Activated CD8-positive, alpha-beta T cell treated with anti-CD3 and anti-CD28 coated beads, Interleukin-2, amount 10 ng/mL, durations not matched to agents 7 days and 5 days (primary cell): ENCODE measurements at places on chromosomes 3 and 15.

DNA sequence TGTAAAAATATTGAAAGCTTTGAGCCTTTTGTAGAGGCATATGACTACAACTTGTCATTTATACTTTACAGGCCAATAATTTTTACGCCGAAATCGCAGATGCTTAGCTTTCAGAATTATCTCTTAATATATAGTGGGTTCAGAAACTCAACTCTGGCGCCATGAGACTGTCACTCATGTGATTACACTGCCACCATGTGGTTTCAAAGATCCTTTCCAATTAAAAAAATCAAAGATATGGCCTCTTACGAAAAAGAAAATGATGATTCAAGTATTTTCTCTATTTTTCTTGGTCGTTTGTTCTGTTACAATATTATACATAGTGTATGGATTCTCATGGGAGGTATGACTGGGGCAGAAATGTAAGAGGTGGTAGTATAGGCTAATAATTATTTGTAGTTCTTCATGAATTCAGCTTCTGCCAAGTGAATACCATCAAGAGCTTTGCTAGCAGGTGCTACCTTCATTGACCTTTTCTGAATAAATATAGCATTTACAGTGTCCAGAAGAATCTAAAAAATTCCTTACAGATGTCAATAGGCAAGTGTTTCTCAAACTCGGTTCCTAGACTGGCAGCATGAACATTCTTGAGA is 751.7 kb upstream of the GOLIM4 start:
- H3K4me3 ChIP-seq, result no peak overlapping the region
- H3K27ac ChIP-seq, result no peak overlapping the region
- no peaks in the 10 kb centered on the region for H3K36me3 ChIP-seq

DNA sequence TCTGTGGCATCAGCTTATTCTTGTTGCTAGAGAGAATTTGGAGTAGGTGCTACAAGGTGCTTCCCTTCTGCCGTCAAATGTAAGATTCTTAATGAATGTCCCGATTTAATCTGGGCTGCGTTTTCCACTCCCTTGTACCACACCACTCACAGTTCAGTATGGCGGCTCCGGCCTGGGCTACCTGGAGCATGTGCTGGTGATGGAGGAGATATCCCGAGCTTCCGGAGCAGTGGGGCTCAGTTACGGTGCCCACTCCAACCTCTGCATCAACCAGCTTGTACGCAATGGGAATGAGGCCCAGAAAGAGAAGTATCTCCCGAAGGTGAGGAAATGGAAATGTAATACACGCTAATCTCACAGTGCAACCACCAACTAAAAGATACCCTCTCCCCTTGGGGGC is 4.9 kb downstream of the IVD start:
- H3K4me3 ChIP-seq, result no peak overlapping the region
- no peaks in the 10 kb centered on the region for H3K27me3 ChIP-seq
- peaks cover 32% of the 10 kb centered on the region for H3K4me1 ChIP-seq
- peaks cover 65% of the 10 kb centered on the region for H3K36me3 ChIP-seq

- H3K36me3 ChIP-seq, result no peaks in the 10 kb centered on the region
- no peak overlapping the region for H3K27ac ChIP-seq
- no peaks in the 10 kb centered on the region for H3K27me3 ChIP-seq
- no peaks in the 10 kb centered on the region for H3K4me1 ChIP-seq
- DNase-seq, result no peak
These were observed 25.6 kb downstream of the MITF start for GRCh38 chr3:69764861-69765260.

GRCh38 chr3:45034612-45035252 is 8.6 kb downstream of the CLEC3B start:
- peak overlapping the region; percentile 87 for H3K27ac ChIP-seq
- H3K4me1 ChIP-seq, result peaks cover 34% of the 10 kb centered on the region
- peak; percentile 71 for DNase-seq

DNA sequence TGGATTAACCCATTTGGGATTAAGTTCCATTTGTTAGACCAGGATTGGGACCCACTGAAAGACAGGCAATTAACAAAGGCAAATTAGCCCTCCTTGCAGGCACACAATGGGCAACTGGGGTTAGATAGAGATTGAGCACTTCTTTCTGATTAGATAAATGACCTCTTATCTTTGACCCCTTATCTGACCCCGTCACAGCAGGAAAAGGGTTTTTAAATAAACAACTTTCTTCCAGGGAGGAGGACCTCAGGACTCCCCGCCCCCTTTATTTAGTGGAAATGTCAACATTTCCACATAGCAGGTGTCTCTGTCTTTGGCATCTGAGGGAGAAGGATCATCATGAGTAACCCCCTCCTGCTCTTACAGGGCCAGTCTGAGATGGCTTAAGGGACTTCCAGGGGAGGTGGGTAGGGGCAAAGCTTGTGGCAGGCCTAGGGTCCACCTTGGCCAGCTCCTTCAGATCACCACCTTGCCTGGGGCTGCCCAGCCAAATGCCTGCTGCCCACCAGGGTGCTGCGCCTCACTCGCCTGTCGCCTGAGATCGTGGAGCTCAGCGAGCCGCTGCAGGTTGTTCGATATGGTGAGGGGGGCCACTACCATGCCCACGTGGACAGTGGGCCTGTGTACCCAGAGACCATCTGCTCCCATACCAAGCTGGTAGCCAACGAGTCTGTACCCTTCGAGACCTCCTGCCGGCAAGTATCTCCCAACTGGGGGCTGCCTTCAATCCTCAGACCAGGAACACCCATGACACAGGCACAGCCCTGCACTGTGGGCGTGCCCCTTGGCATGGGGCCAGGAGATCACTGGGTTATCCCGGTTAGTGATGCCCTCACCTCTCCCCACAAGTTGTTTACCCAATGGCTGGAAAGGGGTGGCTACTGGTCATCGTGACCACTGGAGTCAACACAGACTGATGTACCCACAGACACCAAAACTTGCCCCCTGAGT is 2.6 kb upstream of the WDR6 start:
- H3K36me3 ChIP-seq, result peaks cover 14% of the 10 kb centered on the region
- no peak overlapping the region for H3K4me3 ChIP-seq
- DNase-seq, result no peak
- peaks cover 28% of the 10 kb centered on the region for H3K4me1 ChIP-seq
- H3K27ac ChIP-seq, result no peak overlapping the region
- no peaks in the 10 kb centered on the region for H3K27me3 ChIP-seq

DNA sequence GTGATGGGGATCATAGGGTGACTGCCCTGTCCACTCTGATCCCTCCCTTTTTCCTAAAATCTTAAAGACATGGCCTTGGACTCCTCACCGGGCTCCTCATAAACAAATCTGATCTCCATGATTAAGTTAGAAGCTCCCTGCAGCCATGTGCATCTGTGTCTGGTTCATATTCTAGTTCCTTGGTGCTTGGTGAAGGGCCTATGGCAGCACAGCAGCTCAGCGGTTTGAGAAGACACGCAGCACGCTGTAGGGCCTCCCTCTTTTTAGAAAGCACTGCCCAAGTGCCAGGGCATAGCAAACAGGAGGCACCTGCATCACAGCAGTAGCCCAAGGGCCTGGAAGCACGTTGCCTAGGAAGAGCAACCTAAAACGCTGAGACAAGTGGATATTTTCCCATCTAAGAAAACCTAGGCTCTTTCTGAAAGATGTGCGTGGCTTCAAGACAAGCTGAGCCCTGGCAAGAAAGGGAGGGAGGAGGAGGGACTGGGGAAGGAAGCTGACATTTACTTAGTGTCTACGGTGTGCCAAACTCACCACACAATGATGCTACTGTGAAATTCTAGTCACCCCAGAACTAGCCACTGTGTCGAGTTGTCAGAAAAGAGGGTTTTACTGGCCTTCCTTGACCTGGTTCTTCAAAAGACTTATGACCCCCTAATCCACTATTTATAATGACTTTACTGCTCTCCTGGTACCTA is 14.9 kb upstream of the ULK3 start:
- DNase-seq, result peak; percentile 41
- no peaks in the 10 kb centered on the region for H3K27me3 ChIP-seq
- peaks cover 42% of the 10 kb centered on the region for H3K4me1 ChIP-seq
- peaks cover 28% of the 10 kb centered on the region for H3K36me3 ChIP-seq
- H3K4me3 ChIP-seq, result peak overlapping the region; percentile 8

- no peaks in the 10 kb centered on the region for H3K36me3 ChIP-seq
- no peak overlapping the region for H3K27ac ChIP-seq
- no peak overlapping the region for H3K4me3 ChIP-seq
- H3K4me1 ChIP-seq, result no peaks in the 10 kb centered on the region
- H3K27me3 ChIP-seq, result no peaks in the 10 kb centered on the region
These were observed 35.6 kb upstream of the PYDC2 start for GRCh38 chr3:191425322-191425734.

- H3K27me3 ChIP-seq, result no peaks in the 10 kb centered on the region
- peak; percentile 46 for DNase-seq
- H3K36me3 ChIP-seq, result peaks cover 17% of the 10 kb centered on the region
- peaks cover 27% of the 10 kb centered on the region for H3K4me1 ChIP-seq
These were observed 363.5 kb downstream of the FOXP1 start for GRCh38 chr3:71219744-71220638.

DNA sequence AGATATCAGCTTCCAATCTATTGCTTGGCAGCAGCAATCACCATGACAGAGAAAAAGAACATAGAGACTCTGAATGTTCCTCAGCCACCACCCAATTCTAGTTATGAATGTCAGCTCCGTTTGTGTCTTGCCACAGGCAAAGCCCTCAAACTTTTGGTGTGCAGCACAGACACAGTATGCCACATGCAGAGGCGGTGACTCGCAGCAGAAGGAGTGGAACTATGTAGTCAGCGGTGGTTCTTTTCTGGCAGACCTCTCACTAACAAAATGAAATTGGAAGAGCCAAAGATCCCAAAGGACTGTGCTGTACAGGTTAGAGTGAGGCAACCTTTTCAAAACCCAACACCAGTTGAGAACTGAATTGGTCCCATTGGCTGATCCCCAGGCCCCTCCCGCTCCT is 220.9 kb downstream of the SLC9A9 start:
- DNase-seq, result no peak
- H3K27me3 ChIP-seq, result no peaks in the 10 kb centered on the region
- no peak overlapping the region for H3K27ac ChIP-seq
- no peaks in the 10 kb centered on the region for H3K4me1 ChIP-seq

GRCh38 chr3:126105691-126106187 is 21.8 kb upstream of the SLC41A3 start:
- no peaks in the 10 kb centered on the region for H3K4me1 ChIP-seq
- no peak overlapping the region for H3K4me3 ChIP-seq

- peaks cover 93% of the 10 kb centered on the region for H3K36me3 ChIP-seq
- peaks cover 13% of the 10 kb centered on the region for H3K4me1 ChIP-seq
- H3K27ac ChIP-seq, result no peak overlapping the region
- no peak for DNase-seq
These were observed 17.9 kb upstream of the MTHFS start for GRCh38 chr15:79914728-79915127.

DNA sequence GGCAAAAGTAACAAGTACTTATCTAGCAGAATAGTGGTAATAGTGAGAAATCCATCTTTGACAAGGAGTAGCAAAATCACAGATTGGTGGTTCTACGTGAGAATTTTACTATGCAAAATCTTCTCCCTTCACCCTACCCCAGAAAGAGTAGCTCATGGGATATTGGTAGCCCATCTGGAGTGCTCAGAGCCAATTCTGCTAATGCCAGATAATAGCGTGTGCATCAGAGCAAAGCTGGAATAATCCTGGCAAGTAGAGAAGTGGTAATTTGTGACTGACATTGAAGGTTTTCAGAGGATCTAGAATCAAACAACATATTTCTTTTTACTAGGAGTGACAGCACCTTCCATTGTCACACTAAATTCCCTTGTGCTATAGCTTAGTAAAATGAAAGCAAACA is 192.9 kb downstream of the ZBBX start:
- H3K27ac ChIP-seq, result no peak overlapping the region
- no peaks in the 10 kb centered on the region for H3K36me3 ChIP-seq
- no peaks in the 10 kb centered on the region for H3K4me1 ChIP-seq
- H3K27me3 ChIP-seq, result no peaks in the 10 kb centered on the region
- no peak overlapping the region for H3K4me3 ChIP-seq

DNA sequence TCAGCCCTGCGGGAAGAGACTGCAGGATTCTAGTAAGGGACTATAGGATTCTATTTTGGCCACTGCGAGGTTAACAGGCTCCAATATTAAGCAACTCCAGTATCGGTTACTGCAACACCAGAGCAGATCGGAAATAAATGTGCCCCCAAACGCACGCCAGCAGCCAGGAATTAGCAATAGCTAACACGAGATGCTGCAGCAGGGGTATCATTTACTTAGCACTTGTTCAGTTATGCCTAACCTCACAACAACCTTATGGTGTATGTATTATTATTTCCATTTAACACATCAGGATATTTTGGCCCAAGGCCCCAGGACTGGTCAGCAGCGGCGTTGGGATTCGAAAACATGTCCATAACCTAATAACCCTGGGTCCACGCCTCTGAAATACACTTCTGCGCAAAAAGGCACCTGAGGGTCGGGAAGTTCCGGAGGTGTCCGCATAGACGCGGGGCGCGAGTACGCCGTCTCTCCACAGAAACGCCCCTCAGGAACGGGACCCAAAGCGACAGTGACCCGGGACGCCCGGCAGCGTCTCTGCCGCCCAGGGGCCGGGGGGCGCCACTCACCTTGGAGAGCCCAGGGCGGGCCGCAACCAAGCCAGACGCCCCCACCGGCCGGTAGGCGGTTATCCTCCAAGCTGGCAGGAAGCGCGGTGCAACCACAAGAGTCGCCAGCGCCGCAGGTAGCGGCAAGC is 681 bp downstream of the PIK3CB start:
- H3K36me3 ChIP-seq, result no peaks in the 10 kb centered on the region
- DNase-seq, result no peak
- no peaks in the 10 kb centered on the region for H3K27me3 ChIP-seq
- H3K4me1 ChIP-seq, result peaks cover 18% of the 10 kb centered on the region
- peak overlapping the region; percentile 58 for H3K27ac ChIP-seq

- H3K4me1 ChIP-seq, result peaks cover 34% of the 10 kb centered on the region
- peak overlapping the region; percentile 85 for H3K27ac ChIP-seq
- H3K27me3 ChIP-seq, result peaks cover 27% of the 10 kb centered on the region
- DNase-seq, result peak; percentile 53
- H3K36me3 ChIP-seq, result no peaks in the 10 kb centered on the region
These were observed 1.9 kb upstream of the ALS2CL start for GRCh38 chr3:46695177-46695961.

GRCh38 chr3:19399836-19400235 is 251.5 kb downstream of the KCNH8 start:
- H3K27me3 ChIP-seq, result no peaks in the 10 kb centered on the region
- no peak overlapping the region for H3K27ac ChIP-seq
- no peaks in the 10 kb centered on the region for H3K36me3 ChIP-seq
- H3K4me1 ChIP-seq, result no peaks in the 10 kb centered on the region
- no peak overlapping the region for H3K4me3 ChIP-seq

DNA sequence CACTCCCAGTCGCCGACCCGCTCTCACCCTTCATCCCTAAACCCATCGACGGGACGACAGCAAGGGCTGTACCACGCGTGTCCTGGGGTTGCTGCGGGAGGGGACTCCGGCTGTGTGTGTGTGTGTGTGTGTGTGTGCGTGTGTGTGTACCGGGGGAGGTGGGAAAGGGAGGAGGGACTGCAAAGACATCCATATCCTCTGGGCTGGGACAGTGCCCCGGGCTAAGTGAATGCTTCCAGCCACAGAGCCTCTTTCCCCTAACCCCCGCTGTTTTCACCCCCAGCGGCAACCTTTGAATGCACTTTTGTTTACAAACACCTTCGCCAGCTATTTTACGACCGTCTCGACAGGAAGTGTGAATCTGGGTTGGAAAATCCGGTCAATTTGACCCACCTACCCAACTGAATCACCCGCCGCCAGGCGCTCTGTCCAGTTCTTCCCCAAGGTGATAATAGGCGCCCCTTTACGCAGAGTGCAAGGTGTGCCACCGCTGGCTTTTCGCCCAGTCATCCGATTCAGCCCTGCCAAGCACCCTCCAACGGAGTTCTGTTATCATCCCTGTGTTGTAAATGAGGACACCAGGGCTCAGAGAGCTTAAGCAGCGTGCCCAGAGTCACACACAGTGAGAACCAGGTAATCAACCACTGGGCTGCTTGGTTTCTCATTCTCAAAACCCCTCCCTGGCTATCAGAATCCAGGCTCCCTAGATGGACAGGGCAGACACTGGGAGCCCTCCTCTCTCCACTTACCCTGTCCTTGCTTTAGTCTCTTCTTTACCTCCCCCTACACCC is 739 bp upstream of the AMOTL2 start:
- no peak for DNase-seq
- peaks cover 10% of the 10 kb centered on the region for H3K4me1 ChIP-seq
- H3K27ac ChIP-seq, result no peak overlapping the region
- H3K36me3 ChIP-seq, result no peaks in the 10 kb centered on the region
